Umbilical cord (tissue), 2 donors: ENCODE measurements at places on chromosomes 5 and 9.

GRCh38 chr5:103895738-103896137 is 333.1 kb upstream of the NUDT12 start:
- DNase-seq = no peak

GRCh38 chr9:83185488-83186154 is 122.7 kb upstream of the RASEF start:
- peak; percentile 71 for DNase-seq

GRCh38 chr5:54173251-54173650 is 137.1 kb downstream of the ARL15 start:
- no peak for DNase-seq

DNA sequence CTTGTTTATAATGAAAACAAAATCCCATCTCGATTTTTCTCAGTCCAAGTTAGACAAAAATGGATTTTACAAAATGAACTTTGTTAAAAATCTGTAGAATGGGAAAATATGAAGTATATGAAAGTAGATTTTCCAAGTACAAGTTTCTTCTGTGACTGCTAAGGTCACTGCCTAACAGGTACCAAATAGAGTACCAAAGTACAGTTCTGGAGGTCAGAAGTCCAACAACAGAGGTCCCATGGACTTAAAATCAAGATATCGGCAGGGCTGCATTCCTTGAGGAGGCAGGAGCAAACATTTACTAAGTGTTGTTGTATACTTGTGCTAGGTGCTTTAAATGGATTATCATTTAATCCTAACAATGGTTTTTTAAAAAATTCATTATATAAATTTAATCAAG is 5.9 kb downstream of the YTHDC2 start:
- no peak for DNase-seq

GRCh38 chr5:107431998-107432397 is 238.7 kb downstream of the EFNA5 start:
- DNase-seq = peak; percentile 77

- DNase-seq = no peak
Measured at GRCh38 chr5:100575815-100576214, 40.6 kb downstream of the FAM174A start.

GRCh38 chr5:141208478-141208877 is at the start of gene PCDHB12:
PCDHB12 (plus strand) TSS chr5:141208719; CDS start chr5:141208908, 189 bp downstream.
- no peak for DNase-seq

GRCh38 chr9:119148855-119149254 is 220.4 kb downstream of the BRINP1 start:
- DNase-seq = no peak

DNA sequence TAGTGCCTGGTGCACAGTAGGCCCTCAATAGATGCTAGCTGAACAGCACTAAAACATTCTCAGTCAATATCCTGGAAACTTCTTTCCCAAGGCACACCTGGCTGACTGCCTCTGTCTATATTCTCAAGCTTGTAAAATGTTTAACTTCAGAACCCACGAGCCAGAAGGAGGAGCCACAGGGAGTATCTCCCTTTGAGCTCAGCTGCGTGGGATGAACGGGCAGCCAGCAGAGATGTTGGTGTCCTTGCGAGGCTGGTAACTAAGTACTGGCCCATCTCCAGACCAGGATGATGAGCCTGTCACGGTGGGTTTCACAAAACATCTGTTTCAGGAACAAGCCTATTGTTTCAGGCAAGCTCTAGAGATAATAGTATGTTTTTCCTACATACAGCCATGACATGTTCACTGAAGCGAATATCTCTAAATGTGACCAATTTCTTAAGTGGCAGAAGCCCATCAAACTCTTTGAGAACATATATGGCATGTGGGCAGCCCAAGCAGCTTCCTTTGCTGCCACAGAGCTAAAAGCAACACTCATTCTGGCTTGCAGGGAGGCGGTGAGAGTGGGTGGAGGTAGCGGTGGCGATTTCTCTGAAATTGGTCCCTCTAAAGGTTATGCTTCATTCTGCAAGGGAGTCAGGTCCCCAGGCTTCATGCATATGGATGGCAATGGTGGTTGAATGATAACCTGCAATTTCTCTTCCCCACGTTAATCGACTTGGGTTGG is 206.2 kb downstream of the TTLL11 start:
- DNase-seq = no peak

GRCh38 chr5:912280-913091 is 19.8 kb downstream of the TRIP13 start:
- DNase-seq = no peak

GRCh38 chr5:79488775-79489174 is 25.2 kb downstream of the HOMER1 start:
- no peak for DNase-seq

- no peak for DNase-seq
Measured at GRCh38 chr5:432201-432927, 10.6 kb upstream of the EXOC3 start.

DNA sequence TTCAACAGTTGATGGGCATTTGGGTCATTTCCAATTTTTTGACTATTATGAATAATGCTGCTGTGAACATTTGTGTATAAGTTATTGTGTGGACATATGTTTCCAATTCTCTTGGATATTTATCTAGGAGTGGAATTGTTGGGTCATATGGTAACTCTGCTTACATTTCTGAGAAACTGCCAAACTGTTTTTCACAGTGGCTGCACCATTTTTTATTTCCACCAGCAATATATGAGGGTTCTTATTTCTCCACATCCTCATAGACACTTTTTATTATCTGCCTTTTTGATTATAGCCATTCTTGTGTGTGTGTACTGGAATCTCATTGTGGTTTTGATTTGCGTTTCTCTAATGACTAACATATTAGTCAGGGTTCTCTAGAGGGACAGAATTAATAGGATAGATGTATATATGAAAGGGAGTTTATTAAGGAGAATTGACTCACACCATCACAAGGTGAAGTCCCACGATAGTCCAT is 14.7 kb upstream of the MED27 start:
- no peak for DNase-seq

- DNase-seq = no peak
Measured at GRCh38 chr5:174309131-174309795, 263.8 kb downstream of the NSG2 start.

- DNase-seq = no peak
Measured at GRCh38 chr9:27391040-27391895, 94.3 kb upstream of the EQTN start.
